ENCODE measurements at places on chromosomes 7 and 10.

GRCh38 chr10:3400348-3400747 is 227.8 kb upstream of the PITRM1 start:
- no peak for DNase-seq

GRCh38 chr10:6348096-6348874 is 145.6 kb downstream of the PFKFB3 start:
- no peak for DNase-seq

DNA sequence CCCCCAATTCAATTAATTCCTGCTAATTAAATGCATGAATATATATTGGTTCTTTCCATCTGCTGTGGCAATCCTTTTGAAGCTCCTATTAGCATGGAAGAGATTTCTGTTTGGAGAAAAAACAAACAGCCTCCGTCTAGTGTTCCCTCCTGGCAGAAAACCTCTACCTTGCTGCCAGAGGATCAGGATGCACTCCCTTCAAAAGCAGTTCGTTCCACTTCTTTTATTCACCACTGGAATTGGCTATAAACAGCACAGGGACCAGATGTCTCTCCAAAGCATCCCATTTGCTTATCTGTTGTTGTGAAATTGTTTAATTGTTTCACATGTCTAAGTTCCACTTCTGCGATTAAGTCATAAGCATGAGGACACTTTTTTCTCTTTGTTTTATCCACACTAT is 77.8 kb upstream of the PTN start:
- DNase-seq = no peak

- DNase-seq = no peak
Observed at GRCh38 chr7:19899529-19899928, 126.1 kb upstream of the TMEM196 start.

DNA sequence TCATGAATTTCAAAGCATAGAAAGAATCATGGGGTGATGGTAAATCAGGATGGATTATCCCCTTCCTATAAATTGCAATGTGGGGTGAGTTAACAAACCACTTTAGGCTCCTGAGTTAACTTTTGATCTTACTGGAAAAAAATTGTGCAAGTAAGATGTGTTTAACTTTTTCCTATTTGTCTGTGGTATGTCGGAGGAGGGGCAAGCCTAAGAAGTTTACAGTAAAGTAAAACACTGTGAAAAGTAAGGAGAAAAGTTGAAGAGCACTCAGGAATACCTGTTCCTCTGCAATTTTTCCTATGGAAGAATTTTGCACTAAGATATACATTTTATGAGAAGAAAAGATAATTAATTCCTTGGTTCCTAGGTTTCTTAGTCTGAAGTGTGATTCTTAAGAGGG is 44.4 kb downstream of the IFIT5 start:
- no peak for DNase-seq

GRCh38 chr7:106752367-106752766 is 91.4 kb upstream of the CCDC71L start:
- no peak for DNase-seq

GRCh38 chr7:120718361-120718760 is 139.6 kb downstream of the TSPAN12 start:
- DNase-seq = no peak

- no peak for DNase-seq
Observed at GRCh38 chr10:112332509-112333228, 41.2 kb upstream of the ACSL5 start.

DNA sequence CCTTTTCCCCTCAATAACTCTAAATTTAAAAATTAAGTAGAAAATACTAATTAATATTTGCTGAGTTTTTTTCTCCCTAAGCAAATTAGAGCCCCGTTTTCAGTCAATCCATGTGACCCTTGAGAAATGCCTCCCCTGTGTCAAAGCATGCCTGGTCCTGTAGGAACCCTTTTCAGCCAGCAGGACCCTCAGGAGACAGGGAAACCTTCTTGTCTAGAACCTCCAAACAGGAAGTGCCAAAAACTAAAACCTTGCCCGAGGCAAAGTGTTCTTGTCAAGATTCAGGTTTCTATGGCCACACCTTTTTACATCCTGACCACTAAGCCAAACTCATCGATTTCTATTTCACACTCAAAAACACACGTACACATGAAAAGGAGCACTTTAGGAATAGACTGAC is 60.1 kb upstream of the NFE2L3 start:
- peak; percentile 9 for DNase-seq

GRCh38 chr10:9243941-9244411 is 1189.5 kb downstream of the GATA3 start:
- no peak for DNase-seq

DNA sequence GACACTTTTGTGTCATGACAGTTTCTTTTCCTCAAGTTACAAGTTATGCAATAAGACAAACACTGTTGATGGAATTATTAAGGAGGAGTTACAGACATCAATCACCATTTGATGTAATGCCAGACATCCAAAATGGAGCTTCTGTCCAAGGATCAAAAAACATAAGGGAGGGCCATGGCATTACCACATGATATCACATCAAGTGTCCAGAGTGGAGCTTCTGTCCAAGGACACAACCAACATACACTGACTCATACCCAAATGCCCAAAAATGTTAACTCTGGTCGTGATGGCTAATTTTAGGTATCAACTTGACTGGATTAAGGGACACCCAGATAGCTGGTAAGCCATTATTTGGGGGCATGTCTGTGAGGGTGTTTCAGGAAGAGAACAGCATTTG is 140.4 kb downstream of the DOCK4 start:
- no peak for DNase-seq

DNA sequence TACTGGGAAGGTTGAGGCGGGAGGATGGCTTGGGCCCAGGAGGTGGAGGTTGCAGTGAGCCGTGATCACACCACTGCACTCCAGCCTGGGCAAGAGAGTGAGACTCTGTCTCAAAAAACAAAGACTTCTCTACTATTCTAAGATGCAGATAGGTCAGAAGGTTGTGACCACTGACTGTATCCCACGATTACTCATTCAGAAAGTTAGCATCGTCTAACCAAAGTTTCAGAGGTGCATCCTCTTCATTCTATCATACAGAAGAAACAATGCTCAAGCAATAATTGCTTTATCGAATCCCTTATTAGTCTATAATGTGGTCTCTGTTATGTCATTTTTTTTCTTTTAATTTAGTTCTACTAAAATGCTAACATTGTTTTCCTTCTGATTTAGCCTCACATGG is 348.7 kb upstream of the LRGUK start:
- DNase-seq = no peak

DNA sequence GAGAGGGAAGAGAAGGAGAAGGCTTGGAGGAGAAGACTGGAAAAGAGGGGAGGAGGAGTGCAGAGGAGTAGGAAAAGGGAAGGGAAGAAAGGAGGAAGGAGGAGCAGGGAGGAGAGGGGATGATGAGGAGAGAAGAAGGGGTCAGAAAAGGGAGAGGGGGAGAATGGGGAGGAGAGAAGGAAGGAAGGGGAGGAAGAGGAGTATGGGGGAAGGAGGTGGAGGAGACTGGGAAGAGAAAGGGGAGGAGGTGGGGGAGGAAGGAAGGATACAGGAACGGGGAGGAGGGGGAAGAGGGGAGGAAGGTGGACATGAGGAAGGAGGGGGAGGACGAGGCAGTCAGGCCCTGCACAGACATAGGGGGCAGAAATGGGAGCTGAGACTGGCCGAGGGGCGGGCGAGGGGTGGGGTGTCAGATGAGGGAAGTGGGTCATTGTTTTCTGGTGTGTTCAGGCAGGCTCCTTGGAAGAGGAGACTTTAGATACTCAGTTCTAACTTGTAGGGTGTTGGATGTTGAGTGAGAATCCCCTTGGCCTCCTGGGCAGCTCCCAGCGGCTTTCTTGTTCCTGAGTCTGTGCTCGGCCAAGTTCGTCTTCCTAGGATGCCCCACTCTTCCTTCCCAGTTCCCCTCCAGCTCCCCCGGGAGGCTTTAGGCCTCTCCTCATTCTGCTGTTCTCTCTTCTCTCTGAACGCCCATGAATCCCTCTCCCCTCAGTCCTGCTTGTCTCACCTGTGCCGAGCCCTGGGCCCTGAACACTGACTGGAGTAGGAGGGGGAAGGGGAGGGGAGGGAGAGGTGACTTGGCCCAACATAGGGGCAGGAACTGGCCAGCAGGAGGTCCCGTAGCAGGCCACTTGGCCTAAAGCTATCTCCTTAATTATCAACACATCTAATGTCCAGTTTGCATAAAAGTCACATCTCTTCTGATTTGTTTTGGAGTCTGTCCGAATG is 12.8 kb upstream of the CRHR2 start:
- DNase-seq = no peak

GRCh38 chr7:23545493-23545892 is 13.7 kb upstream of the TRA2A start:
- no peak for DNase-seq

Measured in HL-60 (cell line).